ENCODE measurements at places on chromosomes 3 and 15.

GRCh38 chr15:78638658-78639314, 2.2 kb downstream of the CHRNB4 start:
- DNase-seq, result peak; percentile 60

DNA sequence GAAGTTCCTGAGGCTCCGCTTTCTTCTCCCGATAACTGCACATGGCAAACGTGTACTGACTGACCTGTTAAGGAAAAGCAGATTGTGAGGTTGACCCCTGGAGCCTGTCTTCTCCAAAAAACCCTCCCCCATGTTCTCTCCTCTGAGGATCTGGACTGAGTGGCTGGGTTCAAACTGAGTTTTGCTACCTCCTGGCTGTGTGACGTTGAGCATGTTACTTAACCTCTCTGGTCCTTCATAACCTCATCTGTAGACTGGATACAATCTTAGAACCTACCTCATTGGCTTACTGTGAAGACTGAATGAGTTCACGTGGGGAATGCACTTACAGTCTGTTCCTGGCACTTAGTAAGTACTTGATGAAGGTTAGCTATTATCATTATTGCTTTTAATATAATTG, 184.1 kb upstream of the FEZF2 start:
- DNase-seq, result no peak

- no peak for DNase-seq
These were observed 46.5 kb downstream of the CPA3 start for GRCh38 chr3:148911592-148911991.

DNA sequence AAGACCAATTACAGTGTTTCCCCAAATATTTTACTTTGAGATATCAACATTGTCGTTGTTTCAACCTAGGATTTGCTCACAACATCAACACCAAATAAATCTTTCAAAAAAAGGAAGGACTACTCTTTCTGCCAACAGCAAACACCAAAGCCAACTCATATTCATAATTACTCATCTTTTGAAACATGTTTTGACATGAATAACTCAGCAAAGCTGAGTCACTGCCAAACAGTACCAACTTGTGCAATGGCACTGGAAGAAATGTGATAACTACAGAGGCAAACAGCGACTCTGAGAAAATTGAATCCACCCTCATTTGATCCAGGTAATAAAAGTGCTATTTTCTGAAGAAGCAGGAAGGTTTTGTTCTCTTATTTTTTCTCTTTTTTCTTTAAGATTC, 67.2 kb downstream of the PEX5L start:
- no peak for DNase-seq

GRCh38 chr3:114223143-114223542, 14.2 kb downstream of the ZNF80 start:
- DNase-seq, result no peak

GRCh38 chr15:99997112-99997651, 263.9 kb upstream of the LYSMD4 start:
- DNase-seq, result no peak

GRCh38 chr3:47162697-47163168, 1.2 kb downstream of the SETD2 start:
- DNase-seq, result no peak

DNA sequence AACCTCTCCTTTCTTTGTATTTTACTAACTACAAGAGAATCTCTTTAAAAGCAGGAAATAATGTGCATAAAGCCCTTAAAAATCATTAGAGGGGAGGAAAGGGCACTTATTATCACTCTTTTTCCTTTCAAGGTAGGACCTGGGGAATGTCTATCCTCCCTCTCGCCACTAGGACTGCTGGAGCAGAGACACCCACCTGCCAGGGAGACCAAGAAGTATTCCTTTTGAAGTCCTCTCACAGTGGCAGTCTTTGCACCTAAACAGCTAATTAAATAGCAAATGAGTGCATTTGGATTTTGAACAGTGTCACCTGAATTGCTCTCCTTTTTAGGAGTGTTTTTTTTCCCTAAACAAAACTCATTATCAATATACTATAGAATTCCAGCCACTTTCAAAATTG, 874.1 kb downstream of the ZPLD1 start:
- DNase-seq, result no peak

DNA sequence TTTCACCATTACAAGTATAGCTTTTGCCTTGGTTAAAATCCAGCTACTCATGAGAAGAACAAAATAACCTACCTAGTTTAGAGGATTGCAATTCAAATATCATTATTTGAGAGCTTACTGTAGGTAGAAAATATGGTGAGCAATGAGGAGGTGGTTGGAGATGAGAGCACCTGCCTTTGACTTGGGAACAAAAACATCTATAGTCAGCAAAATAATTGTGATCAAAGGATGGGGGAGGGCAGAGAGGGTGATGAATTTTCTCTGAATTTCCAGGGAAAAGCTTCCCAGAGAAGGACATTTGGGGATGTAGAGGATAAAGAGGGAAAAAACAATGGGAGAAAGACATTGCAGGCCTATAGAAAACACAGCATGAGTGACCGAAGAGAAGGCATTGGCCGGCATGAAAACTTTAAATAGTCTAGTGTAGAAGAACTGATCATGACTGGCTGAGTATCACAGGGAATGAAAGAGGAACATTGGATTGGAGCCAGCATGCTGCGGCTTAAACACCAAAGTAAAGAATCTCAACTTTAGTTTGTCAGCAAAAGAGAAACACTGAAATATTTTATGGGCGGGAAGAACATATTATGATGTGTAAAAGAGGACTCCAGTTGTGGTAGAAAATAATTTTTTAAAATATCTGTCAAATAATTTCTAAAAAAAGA, 581.3 kb downstream of the UNC13C start:
- peak; percentile 17 for DNase-seq

GRCh38 chr3:25663869-25664811, 567 bp downstream of the TOP2B start:
- peak; percentile 81 for DNase-seq

DNA sequence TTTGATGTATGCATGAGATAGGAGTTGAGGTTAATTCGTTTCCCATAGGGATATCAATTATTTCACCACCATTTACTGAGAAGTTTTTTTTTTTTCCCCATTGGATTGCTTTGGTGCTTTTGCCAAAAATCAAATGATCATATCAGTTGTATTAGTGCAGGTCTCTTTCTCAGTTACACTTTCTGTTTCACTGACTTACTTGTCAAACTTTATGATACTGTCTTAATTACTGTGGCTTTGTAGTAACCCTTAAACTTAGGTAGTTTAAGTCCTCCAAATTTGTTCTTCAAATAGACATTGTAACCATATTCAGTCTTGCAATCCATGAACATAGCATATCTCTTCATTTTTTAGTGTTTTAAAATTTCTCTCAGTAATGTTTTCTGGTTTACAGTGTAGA, 259.9 kb upstream of the SLCO3A1 start:
- no peak for DNase-seq

DNA sequence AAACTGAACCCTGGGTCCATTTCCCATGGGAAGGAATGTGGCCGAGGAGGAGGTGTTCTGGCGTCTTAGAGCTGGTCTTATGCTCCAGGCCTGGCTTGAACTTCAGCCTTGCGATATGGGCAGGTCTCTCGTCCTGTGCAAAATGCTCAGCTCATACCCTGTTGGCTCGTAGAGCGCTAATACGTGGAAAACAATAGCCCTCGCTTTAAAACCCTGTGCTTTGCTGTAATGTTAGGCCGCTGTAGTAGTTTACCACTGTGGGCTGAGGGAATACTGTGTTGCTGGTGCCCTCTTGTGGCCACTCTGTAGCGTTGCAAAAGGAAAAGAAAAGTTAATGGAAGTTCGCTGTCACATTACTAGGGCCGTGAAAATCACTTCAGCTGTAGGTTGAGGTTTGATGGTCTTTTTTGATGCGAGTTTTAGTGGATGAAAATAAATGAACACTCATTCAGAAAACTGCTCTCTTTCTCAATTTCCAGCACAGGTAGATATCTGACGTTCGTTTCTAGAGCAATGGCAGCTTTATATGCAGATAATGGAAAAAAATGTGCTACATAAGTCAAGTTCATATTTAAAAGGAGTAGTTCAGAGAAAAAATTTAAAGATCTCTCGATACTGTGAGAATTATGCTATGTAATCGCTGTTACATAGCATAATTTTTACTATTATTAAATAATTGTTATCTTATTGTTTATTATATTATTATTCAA, 92.9 kb downstream of the MCTP2 start:
- peak; percentile 35 for DNase-seq

DNA sequence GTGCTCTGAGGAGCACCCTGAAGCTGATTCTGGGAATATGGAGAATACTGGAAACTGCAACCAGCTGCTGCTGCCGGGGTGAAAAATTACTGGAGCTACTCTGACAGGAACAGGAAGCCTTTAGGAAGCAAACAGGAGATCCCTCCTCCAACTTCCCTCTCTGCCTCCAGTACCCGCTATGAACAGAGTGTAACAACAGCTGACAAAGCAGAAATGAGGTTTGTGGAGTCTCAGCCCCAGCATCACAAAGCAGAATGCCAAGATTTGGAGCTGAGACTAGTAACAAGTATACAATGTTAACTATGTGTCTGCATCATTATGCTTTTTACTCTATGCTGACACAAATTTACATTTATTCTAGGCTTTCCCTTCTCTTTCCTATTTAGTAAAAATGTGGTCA, 22.7 kb upstream of the PIAS1 start:
- DNase-seq, result no peak

DNA sequence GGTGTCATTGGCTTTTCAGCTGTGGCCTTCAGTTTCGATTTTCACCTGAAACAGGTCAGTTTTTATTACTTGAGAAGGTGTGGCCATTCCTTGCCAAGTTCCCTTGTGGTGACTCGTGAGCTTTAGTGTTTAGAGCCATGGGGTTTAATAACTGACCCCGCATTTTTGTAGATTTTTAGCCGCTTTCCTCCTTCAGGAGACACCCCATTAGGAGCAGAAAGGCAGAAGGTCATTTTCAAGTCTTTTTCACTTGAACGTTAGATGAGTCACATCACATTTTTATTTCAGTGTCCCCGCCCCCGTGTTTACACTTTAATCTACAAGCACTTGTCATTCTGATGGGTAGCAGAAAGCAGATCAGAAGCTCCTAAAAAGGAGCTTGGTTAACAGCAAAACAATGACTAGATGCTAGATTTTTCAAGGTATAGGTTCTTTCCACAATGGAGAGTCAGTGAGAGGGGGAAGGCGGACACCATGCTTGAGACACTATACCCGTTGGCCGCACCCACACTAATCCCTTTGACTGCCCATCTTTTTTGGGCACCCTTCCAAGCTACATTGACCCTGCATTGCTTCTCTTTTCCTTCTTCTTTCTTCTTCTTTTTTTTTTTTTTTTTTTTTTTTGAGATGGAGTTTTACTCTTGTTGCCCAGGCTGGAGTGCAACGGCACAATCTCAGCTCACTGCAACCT, 132.7 kb downstream of the GHSR start:
- DNase-seq, result peak; percentile 56

- no peak for DNase-seq
These were observed 469.6 kb upstream of the DPPA4 start for GRCh38 chr3:109806929-109807328.

DNA sequence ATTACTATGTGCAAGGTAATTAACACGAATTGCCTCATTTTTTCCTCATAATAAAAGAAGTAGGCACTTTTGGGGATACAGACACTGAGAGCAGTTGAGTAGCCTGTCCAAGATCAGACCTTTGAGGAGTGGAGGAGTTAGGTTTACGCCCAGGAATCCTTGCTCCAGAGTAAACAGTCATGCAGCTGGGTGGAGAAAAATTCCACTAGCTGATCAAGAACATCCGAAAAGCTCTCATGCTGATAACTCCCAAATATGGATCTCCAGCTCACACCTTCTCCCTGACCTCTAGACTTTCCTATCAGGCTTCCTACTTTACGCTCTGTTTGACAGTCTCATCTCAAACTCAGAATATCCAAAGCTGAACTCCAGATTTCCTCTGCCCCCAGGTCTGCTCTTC, 53.3 kb downstream of the ST6GAL1 start:
- DNase-seq, result no peak

DNA sequence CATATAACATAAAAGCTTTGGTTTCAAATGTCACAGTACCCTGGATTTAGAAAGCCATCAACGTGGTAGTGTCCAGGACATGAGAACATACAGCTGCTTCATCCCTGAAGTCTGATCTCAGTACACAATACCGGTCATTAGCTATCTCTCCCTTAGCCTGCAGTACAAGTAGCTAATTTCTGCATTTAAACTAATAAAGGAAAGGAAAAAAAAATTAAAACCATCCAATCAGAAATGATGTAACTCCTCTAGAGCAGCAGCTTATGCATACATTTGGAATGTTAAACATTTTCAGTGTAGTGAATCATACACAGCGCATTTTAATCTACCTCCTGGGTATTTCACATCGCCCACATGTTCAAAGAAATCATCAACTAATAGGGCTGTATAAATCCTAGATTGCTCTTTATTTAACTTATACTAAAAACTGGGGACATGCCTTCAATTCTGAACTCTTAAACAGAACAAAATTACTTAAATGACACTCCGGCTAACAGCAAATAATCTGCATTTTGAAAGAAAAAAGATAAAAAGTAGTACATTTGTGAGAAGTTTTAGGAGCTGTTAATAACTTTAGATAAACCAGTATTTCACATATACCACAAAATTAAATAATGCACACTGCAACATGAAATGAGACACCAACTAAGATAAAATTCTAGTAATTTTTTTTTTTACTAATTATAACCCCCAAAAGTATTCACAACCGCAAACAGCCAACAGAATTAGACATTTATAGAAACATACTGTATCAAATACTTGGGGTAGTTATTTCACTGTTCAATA, 3.7 kb downstream of the IGF2BP2 start:
- DNase-seq, result no peak

DNA sequence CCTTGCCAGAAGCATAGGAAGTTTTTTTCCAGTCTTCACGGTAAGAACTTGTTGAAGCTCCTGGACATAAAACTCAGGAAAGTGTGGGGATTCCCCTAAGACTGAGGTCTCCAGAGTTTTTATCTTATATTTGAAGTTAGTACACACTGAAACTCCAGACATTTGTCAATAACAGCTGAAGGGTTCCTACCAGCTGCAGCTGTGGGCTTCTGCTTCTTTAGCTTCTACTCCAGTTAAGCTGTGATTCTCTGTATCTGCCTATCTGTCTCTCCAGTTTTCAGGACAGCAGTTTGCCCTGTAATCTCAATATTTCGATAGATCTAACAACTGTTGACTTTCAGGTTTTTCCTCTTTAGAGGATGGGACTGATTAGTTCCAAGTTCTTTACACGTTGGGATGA, 966.0 kb upstream of the SEMA6D start:
- DNase-seq, result no peak

Data from colonic mucosa (tissue), 4 donors.